ENCODE measurements at places on chromosomes 12 and 14. TPM values are rescaled to one million over a fixed set of nuclear protein-coding genes. Genes with fewer than 3 reads are reported as not detected.

Gene RILPL1
- polyA plus RNA-seq, result 24.5 TPM

Gene EID3
- polyA plus RNA-seq, result 4.7 TPM

Gene UNC79
- 15.2 TPM for polyA plus RNA-seq

Gene ANO4
- polyA plus RNA-seq, result 25.0 TPM

Gene SCNN1A
- polyA plus RNA-seq, result 0.76 TPM

Gene AKAP6
- polyA plus RNA-seq, result 77.5 TPM

Gene SSTR1
- polyA plus RNA-seq, result 33.9 TPM

GRCh38 chr14:64953310-64953654 lies 10.7 kb upstream of the GPX2 start:
- DNase-seq, result no peak
- H3K27me3 ChIP-seq, result no peaks in the 10 kb centered on the region
- no peak overlapping the region for H3K4me3 ChIP-seq
- H3K27ac ChIP-seq, result no peak overlapping the region
- peaks cover 48% of the 10 kb centered on the region for H3K36me3 ChIP-seq

- peak overlapping the region; percentile 94 for H3K27ac ChIP-seq
- H3K4me3 ChIP-seq, result peak overlapping the region; percentile 84
- H3K27me3 ChIP-seq, result no peaks in the 10 kb centered on the region
- peaks cover 11% of the 10 kb centered on the region for H3K4me1 ChIP-seq
Observed at GRCh38 chr12:106956048-106956578, 406 bp downstream of the TMEM263 start.

- H3K27ac ChIP-seq, result no peak overlapping the region
- no peaks in the 10 kb centered on the region for H3K27me3 ChIP-seq
- peaks cover 25% of the 10 kb centered on the region for H3K36me3 ChIP-seq
- H3K4me1 ChIP-seq, result peaks cover 13% of the 10 kb centered on the region
- DNase-seq, result no peak
Observed at GRCh38 chr12:120758798-120759590, 33.4 kb downstream of the ACADS start.

DNA sequence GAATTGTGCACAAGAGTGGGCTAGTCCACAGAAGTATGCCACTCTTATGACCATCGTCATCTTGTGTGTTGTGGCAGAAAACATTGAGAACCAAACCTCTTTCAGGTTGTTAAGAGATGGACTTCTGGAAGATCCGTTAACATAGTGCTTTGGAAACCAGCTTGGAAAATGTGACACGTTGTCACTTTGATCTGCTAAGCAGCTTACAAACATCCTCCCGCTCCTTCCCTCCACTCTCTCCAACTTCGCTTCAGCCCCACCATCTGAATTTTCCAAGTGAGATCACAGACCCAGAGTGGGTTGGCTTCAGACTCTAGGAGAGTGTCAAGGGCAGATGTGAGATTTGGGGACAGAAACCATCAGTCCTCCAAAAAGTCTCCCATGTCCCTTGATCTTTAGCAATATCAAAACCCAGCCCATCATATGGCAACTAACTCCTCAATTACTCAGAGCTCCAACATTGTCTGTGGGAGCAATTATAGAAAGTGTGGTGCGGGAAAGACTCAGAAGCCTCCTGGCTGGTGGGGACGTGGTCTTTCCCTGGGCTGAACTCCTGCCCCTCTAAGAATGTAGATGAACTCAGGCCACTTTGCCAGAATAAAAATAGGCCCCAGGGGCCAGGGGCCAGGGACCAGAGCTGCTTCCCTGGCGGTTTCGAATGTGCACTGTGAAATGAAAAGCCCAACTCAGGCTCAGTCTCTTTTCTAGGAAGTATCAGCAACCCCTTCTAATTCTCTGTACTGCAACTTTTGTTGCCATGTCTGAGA lies 129.5 kb downstream of the SLC38A6 start:
- H3K27ac ChIP-seq, result no peak overlapping the region
- peaks cover 25% of the 10 kb centered on the region for H3K4me1 ChIP-seq
- no peak for DNase-seq
- H3K4me3 ChIP-seq, result no peak overlapping the region

DNA sequence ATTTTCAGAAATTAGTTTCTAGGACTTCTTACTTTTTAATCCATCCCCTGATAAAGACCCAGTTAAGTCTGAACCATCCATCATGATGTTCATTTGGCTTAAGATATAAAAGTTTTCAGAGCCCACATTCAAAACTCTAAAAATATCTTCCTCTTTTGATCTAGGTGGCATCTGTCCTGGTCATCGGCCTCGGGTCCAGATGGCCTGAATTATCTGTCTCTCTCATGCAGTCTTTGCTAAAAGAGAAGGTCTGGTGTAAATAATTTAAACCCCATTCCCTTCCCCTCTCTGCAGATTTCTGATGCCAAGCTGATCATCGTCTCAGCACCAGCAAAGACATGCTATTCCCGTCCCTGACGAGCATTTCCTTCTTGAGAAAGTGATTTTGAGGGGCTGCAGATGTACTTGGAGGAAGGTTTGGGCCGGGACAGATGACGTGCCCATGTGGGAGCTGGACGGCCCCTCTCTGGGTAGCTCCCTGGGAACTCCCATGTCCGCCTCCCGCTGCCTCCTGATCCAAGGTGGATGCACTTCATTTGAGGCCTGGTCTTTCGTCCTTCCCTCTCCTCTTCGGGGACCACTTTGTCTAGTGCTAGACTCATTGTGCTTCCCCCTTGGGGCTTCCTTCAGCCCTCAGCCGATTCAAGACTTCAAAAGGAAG lies 173.0 kb upstream of the PRMT8 start:
- H3K36me3 ChIP-seq, result peaks cover 2% of the 10 kb centered on the region
- H3K4me3 ChIP-seq, result no peak overlapping the region
- no peak overlapping the region for H3K27ac ChIP-seq
- no peak for DNase-seq

DNA sequence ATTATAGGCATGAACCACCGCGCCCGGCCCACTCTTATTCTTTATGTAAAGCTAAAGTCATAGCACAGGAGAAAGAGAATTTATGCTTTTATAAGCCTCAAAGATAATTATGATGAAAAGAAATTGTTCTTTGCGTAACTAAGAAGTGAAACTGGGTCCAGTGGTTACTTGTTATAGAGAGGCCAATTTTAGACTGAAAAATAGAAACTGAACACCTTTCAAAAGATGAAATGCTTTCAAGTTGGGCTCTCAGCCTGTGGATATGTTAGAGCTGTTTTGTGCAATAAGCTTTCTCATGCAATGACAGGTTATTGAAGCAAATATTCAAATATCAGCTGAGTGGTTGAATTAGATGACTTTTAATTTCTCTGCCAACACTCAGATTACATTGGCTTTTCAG lies 7.9 kb downstream of the TMEM253 start:
- H3K27ac ChIP-seq, result no peak overlapping the region
- no peaks in the 10 kb centered on the region for H3K36me3 ChIP-seq
- peaks cover 21% of the 10 kb centered on the region for H3K4me1 ChIP-seq
- H3K4me3 ChIP-seq, result no peak overlapping the region

DNA sequence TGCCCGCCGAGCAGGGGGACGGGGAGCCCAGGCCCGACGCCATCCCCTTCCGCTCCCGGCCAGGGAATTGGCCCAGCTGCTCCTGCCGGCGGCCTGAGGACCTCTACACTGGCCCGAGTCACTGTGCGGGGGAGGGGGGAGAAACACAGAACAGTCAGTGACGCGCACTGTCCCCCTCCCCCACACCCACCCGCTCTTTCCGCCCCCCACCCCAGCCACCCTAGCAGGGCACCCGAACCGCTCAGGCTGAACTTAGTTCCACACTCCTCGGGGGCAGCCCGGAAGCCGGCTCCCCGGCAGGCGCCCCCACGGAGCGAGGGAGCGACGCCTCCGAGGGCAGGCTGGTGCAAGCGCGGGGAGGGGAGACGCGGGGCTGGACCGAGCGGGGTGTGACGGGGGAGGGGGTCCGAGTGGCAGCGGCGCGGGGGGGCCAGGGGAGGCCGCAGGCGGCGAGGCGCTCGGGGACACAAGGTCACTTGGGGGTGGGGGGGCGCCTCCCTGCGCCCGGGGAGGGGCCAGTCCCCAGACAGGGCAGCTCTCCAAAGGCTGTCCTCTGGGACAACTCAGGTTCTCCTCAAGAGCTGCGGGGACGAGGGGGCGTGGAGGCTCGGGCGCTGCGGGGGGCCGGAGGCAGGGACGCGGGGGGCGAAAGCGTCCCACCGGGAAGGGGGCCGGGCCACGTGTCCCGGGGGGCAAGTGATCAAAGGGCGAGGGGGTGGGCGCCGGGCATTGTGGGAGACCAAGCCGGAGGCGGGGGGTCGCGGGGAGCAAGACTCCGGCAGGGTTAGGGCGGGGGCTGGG lies 648 bp downstream of the CHD4 start:
- peaks cover 42% of the 10 kb centered on the region for H3K4me1 ChIP-seq
- H3K4me3 ChIP-seq, result peak overlapping the region; percentile 83
- H3K27me3 ChIP-seq, result no peaks in the 10 kb centered on the region
- H3K36me3 ChIP-seq, result peaks cover 31% of the 10 kb centered on the region

- H3K27ac ChIP-seq, result no peak overlapping the region
- no peak for DNase-seq
- H3K36me3 ChIP-seq, result no peaks in the 10 kb centered on the region
- H3K27me3 ChIP-seq, result no peaks in the 10 kb centered on the region
- no peak overlapping the region for H3K4me3 ChIP-seq
Observed at GRCh38 chr12:32252199-32253073, 145.8 kb downstream of the BICD1 start.

DNA sequence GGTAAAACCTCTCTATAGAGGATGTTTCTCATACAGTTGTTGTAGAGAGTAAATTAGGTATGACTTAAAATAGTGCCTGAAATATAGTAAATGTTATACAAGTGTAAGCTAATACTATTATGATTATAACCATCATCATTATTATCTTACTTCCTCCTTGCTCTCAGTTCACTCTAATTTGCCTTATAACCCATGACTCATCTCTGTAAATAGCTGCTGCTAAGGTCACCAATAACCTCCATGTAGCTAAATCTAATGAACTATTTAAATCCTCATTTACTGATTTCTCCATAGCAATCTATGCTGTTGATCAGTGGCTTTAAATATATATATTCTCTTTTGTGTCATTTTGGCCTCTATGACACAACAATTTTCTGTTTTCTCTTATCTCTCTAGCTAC lies 109.6 kb downstream of the RMST start:
- no peaks in the 10 kb centered on the region for H3K36me3 ChIP-seq
- no peaks in the 10 kb centered on the region for H3K27me3 ChIP-seq
- H3K4me3 ChIP-seq, result no peak overlapping the region
- H3K27ac ChIP-seq, result no peak overlapping the region
- H3K4me1 ChIP-seq, result no peaks in the 10 kb centered on the region

DNA sequence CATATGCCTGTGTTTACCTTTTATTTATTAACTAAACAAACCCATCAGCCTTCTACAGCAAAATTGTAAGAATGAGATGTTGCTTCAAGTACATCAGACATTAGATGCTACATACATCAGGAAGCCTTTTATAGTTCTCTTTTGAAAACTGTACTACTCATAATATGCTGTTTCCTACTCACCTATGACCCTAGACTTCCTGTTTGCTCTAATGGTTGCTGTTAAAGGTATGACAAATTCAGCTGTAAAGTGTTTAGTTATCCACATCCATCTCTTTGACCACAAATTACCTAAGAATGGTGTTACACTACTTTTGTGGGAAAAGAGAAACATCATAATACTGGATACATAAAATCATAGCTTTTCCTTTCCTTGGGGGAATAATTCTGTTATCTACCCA lies 220.0 kb downstream of the RAD51B start:
- no peaks in the 10 kb centered on the region for H3K27me3 ChIP-seq
- H3K36me3 ChIP-seq, result no peaks in the 10 kb centered on the region
- no peak overlapping the region for H3K4me3 ChIP-seq
- H3K27ac ChIP-seq, result no peak overlapping the region

- peaks cover 11% of the 10 kb centered on the region for H3K4me1 ChIP-seq
- H3K27ac ChIP-seq, result peak overlapping the region; percentile 85
- no peak for DNase-seq
- H3K36me3 ChIP-seq, result no peaks in the 10 kb centered on the region
Observed at GRCh38 chr12:78210894-78211302, 380.2 kb downstream of the NAV3 start.

- DNase-seq, result no peak
- no peak overlapping the region for H3K4me3 ChIP-seq
- H3K36me3 ChIP-seq, result no peaks in the 10 kb centered on the region
- no peak overlapping the region for H3K27ac ChIP-seq
- H3K27me3 ChIP-seq, result no peaks in the 10 kb centered on the region
- no peaks in the 10 kb centered on the region for H3K4me1 ChIP-seq
Observed at GRCh38 chr12:1424674-1425395, 169.5 kb downstream of the FBXL14 start.

DNA sequence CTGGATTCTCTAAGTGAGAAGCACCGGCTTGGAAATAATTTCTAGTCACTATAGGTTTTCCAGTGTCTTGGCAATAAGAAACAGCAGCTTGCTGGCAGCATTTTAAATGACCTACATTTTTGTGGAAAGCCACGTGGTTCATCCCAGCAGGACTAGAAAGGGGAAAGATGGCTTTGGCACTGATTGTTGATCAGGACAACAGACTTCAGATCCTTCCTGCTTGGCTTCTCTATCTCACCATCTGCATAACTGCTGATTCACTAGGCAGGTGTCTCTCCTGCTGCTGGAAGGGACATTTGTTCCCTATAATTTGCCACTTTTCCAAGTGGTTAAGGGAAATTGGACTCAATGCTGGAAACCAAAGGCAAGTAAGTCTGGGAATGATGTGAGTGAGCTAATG lies 131.0 kb downstream of the TTC8 start:
- no peak overlapping the region for H3K4me3 ChIP-seq
- DNase-seq, result peak; percentile 31
- H3K36me3 ChIP-seq, result no peaks in the 10 kb centered on the region
- no peaks in the 10 kb centered on the region for H3K4me1 ChIP-seq
- no peaks in the 10 kb centered on the region for H3K27me3 ChIP-seq
- H3K27ac ChIP-seq, result no peak overlapping the region

- H3K27ac ChIP-seq, result no peak overlapping the region
- H3K4me3 ChIP-seq, result no peak overlapping the region
- H3K4me1 ChIP-seq, result peaks cover 9% of the 10 kb centered on the region
- H3K27me3 ChIP-seq, result peaks cover 2% of the 10 kb centered on the region
Observed at GRCh38 chr12:95339086-95339788, 121.6 kb downstream of the VEZT start.

- no peak for DNase-seq
- H3K4me3 ChIP-seq, result no peak overlapping the region
- no peaks in the 10 kb centered on the region for H3K36me3 ChIP-seq
- H3K27me3 ChIP-seq, result no peaks in the 10 kb centered on the region
- H3K4me1 ChIP-seq, result no peaks in the 10 kb centered on the region
Observed at GRCh38 chr12:23887055-23887835, 62.2 kb downstream of the SOX5 start.

All from spinal cord (tissue), 10 donors.